ENCODE measurements at places on chromosomes 4 and X.

DNA sequence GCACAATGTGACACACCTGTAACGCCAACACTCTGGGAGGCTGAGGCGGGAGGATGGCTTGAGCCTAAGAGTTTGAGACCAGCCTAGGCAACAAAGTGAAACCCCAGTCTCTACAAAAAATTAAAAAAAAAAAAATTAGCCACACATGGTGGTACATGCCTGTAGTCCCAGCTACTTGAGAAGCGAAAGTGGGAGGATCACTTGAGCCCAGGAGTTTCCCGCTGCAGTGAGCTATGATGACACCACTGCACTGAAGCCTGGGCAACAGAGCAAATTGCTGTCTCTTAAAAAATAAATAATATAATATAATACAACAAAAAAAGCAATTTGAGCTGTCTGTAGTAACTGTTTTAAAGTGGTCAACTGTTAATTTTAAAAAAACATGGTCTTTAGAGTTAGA lies 13.2 kb downstream of the SPOCK3 start:
- DNase-seq: no peak

DNA sequence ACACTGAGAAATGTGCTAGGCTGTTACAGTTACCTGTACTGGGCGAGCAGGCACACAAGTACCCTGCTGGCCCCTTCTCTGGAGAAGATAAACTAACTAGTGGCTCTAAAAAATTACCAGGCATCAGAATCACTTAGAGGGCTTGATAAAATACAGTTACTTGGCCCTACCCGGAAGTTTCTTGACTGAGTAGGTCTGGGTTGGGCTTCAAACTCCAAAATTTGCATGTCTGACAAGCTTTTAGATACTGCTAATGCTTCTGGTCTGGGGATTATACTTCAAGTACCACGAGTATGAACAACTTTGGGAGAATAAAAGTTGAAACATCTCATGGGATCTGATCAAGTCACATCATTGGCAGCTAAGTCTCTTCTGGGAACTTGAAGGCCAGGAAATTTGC lies 30.8 kb downstream of the CEP135 start:
- DNase-seq: no peak

DNA sequence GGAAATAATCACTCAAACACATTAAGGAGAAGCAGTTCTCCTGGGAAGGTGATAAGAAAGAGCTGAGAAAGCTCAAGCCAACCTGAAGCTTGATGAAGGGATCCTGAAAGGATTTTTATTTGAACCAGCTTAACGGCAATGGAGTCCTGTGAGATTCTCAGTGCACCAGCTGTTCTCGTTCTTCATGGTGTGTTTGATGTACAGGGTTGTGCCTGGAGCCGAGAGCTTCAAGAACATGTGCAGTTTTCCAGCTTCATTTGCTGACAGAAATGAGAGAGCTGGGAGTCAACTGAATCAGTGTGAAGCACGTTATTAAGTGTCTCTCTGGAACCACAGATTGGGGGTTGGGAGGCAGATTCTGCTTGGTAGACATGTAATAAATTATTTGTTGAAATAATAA lies 115.7 kb downstream of the ANKRD50 start:
- no peak for DNase-seq

- DNase-seq: peak; percentile 51
These were observed 14.3 kb upstream of the UBA1 start for GRCh38 chrX:47179221-47179927.

DNA sequence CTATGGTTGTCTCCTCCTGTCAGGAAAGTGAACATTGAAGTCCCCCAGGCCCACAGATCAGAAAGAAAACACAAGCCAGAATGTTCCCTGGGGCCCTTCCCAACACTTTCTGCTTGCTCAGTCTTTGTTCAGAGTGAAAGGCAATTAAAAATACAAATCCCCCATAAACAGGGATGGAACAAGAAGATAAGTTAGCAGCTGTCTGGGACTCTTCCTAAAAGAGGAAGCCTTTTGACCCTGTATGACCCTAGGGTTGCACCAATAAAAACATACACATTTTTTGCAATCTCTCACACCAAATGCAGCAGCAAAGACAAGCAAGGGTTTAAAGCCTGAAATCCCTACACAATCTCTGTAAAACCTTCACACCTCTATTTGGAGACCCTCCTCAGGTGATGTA lies 22.6 kb downstream of the IRF2 start:
- DNase-seq: no peak
